ENCODE measurements at places on chromosomes 3 and 15. TPM values are rescaled to one million over a fixed set of nuclear protein-coding genes. Genes with fewer than 3 reads are reported as not detected.

The MKRN3 gene
- 0.49 TPM for total RNA-seq

The BMF gene
- 4.9 TPM for total RNA-seq

The OSTN gene
- not detected for total RNA-seq

The PRICKLE2 gene
- 66.5 TPM for total RNA-seq

Data from subcutaneous adipose tissue (tissue), 4 donors.